Globus pallidus (tissue), 1 donor: ENCODE measurements at places on chromosomes 2 and 18.
A peak's percentile ranks its signal among the peaks of the same experiment; 100 is the strongest.

DNA sequence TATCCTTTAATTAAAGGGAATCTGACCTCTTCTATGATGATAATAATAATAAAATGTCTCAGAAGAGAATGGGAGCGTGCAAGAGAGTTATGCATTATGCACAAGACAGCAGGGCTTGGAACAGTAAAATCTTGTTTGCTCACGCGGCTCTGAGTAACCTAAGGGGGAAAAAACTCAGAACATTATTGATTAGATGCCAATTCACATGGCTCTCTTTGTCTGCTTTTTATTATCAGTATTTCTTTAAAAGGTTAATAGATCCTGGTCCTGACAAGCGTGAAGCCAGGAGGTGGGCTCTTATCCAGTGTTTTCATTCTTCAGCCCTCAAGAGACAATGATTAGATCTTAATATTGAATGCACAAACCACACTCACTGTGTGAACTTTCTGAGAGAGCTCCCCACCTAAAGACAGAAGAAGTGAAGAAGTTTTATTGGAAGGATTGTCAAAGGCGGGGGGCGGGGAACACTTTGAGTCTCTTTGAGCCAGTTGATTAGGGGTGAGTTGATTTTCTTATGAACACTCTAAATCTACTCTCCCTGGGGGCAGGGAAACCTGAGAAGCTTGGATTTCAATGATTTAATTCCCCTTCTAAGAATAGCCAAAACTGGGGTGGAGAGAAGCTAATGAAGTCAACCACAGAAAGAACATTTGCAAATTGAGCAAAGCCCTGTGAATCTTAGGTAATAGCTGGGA, 127.5 kb upstream of the CTAGE1 start:
- DNase-seq, result no peak

DNA sequence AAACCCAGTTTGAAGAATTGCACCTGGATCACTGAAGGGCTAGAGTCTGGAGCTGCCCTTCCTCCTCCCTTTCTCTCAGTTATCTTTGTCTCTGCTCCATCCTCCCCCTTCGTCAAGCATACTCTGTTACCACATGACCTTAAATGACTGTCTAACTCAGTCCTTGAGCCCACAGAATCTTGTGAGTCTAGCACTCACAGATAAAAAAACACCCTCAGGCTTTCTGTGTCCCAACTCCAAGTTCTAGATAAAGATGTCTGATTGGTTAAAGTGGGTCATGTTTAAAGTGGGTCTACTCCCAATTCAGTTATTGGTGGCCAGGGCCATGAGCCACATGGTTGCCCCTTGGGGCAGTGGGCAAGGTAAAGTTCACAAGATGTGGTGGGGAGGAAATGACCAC, 53.5 kb upstream of the CYP1B1 start:
- no peak for DNase-seq

GRCh38 chr2:49753344-49753985, 599.1 kb upstream of the FSHR start:
- DNase-seq, result no peak

- DNase-seq, result peak; percentile 16
Measured at GRCh38 chr2:186256540-186256939, 229.5 kb upstream of the ZC3H15 start.

GRCh38 chr2:73133566-73134197, 20.9 kb upstream of the RAB11FIP5 start:
- DNase-seq, result no peak

- no peak for DNase-seq
Measured at GRCh38 chr2:186611526-186611925, 21.7 kb downstream of the ITGAV start.

DNA sequence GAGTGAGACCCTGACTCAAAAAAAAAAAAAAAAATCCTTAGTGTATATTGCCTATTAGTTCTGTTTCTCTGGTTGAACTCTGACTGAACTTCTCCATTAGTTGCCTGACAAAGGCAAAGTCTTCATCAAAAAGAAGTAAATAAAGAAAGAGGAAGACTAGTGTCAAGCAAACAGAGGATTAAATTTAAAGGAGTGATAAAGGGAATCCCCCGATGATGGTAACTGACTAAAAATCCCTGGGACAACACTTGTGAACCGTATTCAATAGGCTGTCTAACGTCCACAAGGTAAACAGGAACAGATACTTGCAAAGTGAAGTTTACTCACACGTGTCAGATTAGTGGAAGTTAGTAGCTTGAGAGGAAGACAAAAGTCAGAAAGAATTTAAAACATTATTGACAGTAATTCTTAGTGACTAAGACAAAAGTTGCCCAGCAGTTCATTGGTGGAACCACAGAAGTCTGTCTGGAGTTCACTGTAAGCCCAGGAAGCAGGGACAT, 26.2 kb upstream of the SPOPL start:
- no peak for DNase-seq

- DNase-seq, result no peak
Measured at GRCh38 chr2:40783704-40784103, 331.8 kb upstream of the SLC8A1 start.

DNA sequence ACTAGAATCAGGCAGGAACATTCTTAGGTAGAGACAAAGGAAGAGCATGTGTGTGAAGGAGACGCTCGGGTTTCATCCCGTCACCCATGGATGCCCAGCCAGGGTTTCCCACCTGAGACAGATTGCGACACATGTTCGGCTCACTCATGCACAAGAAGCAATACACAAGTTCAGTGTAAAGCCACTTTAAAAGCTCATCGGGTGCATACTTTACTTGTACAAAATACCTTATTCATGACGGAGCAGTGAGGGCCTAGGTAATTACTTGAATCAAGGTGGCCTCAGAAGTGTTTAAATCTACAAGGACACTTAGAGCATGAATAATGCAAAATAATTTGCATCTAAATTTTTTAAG, 42.0 kb downstream of the ZEB2 start:
- no peak for DNase-seq

DNA sequence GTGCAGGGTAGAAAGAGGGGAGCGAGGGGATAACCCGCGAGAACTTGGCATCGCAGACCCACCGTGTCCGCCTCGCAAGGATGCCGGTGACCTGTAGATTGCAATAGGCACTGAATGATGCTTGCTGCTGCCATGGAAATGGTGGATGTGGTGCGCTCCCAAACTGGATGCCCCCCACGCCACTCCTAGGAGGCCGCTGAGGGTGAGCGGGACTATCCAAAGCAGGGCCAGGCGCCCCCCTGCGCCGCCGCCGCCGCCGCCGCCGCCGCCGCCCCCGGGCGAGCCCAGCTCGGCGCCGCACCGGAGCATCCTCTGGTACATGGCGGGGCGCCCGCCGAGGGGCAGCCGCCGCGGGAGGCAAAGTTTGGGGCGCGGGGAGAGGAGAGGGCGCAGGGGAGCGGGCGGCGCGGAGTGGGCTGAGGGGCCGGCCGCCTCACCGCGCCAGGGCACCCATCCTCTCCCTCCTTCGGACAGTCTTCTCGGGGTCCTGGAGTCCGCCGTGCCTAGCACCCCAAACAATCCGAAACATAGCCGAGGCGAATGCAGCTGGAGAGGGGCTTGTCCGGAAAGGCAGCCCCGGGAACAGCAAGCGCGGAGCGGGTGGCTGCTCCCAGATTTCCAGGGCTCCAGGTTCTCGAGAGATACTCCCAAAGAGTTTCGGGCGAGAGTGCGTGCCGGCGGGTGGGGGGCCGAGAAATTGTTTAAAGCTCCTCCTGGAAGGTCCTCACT, 685.1 kb downstream of the NRXN1 start:
- no peak for DNase-seq

GRCh38 chr18:41732356-41732755, 222.7 kb upstream of the PIK3C3 start:
- DNase-seq, result no peak

DNA sequence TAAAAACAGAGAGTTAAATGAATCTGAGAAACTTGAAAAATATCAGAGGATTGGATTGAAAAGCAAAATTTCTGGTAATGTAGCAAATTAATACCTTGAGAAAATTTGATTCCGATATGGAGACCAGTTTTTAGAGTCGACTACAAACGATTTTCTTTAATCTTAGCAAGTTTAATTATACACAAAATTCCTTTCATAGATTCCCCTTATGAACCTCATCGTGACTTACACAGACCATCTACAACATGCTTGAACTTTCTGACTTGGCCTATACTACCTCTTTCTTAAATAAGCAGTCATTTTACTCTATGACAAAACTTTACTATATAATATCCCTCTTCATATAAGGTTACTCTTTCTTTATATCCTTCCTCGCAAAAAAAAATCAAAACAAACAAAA, 769.6 kb upstream of the CRIM1 start:
- no peak for DNase-seq
